ENCODE measurements at places on chromosomes 3 and 15. TPM values are rescaled to one million over a fixed set of nuclear protein-coding genes. Genes with fewer than 3 reads are reported as not detected.

The NUP210 gene
- 12.1 TPM for total RNA-seq

DNA sequence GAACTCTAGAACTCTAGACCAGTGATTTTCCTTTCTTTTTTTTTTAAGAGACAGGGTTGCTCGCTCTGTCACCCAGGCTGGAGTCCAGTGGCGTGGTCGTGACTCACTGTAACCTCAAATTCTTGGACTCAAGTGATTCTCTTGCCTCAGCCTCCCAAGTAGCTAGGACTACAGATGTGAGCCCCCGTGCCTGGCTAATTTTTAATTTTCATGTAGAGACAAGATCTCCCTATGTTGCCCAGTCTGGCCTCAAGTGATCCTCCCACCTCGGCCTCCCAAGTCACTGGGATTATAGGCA lies 359.6 kb downstream of the SHQ1 start:
- DNase-seq = no peak

GRCh38 chr3:196645897-196646665 lies 6.6 kb downstream of the NRROS start:
- no peak for DNase-seq

DNA sequence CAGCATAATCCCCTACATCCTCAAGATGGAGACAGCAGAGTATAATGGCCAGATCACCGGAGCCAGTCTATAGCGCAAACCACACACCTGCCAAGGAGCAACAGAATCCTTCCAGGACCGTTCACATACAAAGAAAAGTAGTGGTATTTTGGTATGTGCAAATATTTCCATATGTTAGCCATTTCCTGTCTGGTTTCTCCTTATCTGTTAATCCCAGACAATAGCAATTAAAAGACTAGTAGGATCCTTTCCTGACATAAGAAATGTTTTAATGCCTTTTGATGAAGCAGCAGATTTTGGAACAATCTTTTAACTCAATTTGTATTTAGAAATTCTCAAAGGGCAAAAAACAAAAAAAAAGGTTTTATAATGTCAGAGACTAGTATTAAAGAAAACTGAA lies 22.2 kb downstream of the MRPS25 start:
- no peak for DNase-seq

The LRTM1 gene
- total RNA-seq = not detected

DNA sequence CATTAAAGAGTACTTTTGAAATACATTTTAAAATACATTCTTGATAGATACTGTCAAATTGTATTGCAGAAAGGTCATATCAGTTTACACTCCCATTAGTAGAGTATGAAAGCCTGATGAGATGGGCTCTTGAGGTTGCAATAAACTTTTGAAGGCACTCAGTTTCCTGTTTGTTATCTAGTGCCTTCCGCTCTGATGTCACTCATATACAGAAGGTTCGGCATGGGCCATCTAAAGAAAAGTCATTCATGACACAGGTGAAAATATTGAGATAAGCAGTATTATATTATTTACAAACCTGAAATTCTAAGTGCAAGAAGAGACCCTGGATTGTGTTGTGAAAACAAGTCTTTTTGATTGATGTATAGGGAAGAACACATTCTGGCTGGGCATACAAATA lies 36.5 kb upstream of the DENND4A start:
- DNase-seq = no peak

GRCh38 chr3:136070953-136071949 lies 105.7 kb downstream of the PPP2R3A start:
- DNase-seq = peak; percentile 12

The PSTPIP1 gene
- total RNA-seq = 16.3 TPM

The ANKDD1A gene
- 3.5 TPM for total RNA-seq

- no peak for DNase-seq
Observed at GRCh38 chr3:10320320-10320677, 613 bp downstream of the SEC13 start.

The PLA2G4D gene
- not detected for total RNA-seq

GRCh38 chr15:40927495-40927872 lies 1.7 kb upstream of the DLL4 start:
- DNase-seq = no peak

- no peak for DNase-seq
Observed at GRCh38 chr3:27606537-27606936, 115.6 kb downstream of the EOMES start.

DNA sequence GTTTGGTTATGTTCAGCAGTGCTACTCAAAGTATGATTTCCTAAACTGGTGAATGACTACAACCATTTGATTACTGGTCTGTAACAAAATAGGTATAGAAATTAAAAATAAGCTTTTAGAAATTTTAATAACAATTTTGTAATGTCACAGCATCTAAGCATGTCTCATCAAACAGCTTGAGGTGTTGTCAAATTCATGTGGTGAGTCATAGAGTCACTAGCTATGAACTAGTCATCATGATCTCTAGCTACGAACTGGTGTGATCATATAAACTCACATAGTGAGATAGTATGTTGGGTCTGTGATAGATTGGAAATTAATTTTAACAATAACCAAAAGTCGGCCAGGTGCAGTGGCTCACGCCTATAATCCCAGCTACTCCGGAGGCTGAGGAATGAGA lies 213.9 kb upstream of the RBMS3 start:
- DNase-seq = no peak

The MYRIP gene
- 6.2 TPM for total RNA-seq

DNA sequence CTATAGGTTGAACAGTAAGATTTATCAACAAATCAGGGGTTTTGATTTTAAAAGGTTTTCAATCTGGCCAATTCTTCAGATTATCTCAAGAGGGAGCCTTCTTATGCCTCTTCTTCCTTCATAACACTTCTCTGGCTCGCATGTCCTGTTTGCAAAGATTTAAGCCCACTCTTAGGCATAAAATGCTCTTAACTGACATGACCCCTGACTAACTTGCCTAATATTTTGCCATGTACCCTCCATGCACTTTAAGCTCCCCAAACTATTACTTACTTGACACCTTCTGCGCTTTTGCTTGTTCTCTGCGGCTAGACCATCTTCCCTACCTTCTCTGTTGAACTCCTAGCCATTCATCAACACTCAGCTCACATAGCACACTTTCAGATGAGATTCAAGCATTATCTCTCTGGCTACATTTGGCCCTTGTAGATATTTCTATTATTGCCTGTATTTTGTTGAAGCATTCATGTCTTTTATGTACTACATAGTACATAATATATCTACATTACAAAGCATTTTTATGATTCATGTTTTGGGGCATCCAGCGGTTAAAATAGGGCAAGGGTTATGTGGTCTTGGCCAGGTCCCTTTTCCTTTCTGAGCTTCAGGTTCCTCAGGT lies 1.0 kb upstream of the ARIH1 start:
- no peak for DNase-seq

- peak; percentile 42 for DNase-seq
Observed at GRCh38 chr15:78638658-78639314, 2.2 kb downstream of the CHRNB4 start.

The TIMP4 gene
- total RNA-seq = 3.7 TPM

DNA sequence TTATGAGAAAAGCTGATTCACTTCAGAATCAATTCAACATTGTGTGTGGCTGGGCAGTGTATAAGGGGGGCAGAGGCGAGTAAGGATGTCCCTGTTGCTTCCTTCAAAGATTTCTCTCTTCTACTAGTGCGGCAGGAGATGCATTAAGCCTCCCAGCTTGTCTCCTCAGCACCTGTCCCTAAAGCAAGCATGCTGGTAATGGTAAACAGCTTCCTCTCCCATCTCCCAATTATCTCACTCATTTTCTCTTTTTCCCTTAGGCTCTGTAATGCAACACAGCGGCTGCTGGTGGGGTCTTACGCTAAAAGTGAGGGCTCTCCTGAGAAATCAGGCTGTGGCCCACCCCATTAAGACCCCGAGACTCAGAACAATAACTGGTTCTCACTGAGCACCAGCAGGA lies 306.4 kb upstream of the ROPN1 start:
- no peak for DNase-seq

The HTR3E gene
- total RNA-seq = not detected

The BFSP2 gene
- total RNA-seq = not detected

The HYKK gene
- 5.9 TPM for total RNA-seq

GRCh38 chr15:70967646-70968045 lies 75.0 kb downstream of the LRRC49 start:
- DNase-seq = no peak

The TMEM266 gene
- 0.26 TPM for total RNA-seq

The TM6SF1 gene
- 7.2 TPM for total RNA-seq

GRCh38 chr3:8154617-8155016 lies 347.0 kb upstream of the LMCD1 start:
- DNase-seq = no peak

The ADAMTS7 gene
- total RNA-seq = 13.8 TPM

DNA sequence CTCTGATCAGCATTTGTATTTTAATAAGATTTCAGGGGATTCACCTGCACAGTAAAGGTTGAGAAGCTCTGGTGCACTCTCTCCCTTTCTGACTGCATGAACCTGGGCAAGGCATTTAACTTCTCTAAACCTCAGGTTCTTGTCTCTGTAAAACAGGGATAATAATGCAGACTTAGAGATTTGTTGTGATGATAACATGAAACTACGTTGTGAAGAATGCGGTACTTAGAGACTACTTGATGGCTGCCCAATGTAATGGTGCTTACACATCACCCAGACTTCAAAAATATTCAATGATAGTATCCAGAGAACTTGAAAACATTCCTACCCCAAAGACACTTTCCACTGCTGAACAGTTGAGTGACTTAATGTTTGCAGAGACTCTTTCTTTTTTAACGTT lies 19.8 kb upstream of the TNFSF10 start:
- DNase-seq = no peak

DNA sequence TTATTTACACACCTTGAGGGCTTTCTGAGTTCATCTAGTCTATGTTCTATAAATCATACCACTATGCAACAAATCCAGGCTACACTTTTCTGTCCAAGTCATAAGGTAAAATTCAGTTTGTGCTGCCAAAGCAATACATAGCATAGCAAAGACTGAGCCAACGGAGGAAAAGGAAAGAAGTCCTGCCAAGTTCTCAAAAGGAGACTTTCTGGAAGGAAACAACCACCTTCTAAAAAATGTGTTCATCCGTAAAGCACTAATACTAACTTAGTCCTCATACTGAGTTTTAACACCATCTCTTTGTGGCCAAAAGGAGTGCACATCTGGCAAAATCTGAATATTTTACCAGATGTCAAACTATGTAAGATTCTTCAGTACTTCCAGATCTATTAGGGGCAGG lies 620.2 kb downstream of the RBMS3 start:
- no peak for DNase-seq

DNA sequence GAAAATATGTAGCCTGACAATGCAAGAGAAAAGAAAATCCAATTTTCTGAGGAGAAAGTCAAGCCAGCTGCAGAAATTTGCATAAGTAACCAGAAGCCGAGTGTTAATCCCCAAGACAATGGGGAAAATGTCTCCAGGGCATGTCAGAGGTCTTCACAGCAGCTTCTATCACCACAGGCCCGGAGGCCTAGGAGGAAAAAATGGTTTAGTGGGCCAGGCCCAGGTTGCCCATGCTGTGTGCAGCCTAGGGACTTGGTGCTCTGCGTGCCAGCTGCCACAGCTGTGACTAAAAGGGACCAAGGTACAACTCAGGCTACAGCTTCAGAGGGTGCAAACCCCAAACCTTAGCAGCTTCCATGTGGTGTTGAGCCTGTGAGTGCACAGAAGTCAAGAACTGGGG lies 201.2 kb upstream of the SOX2 start:
- DNase-seq = no peak

The AHSG gene
- 2.2 TPM for total RNA-seq

DNA sequence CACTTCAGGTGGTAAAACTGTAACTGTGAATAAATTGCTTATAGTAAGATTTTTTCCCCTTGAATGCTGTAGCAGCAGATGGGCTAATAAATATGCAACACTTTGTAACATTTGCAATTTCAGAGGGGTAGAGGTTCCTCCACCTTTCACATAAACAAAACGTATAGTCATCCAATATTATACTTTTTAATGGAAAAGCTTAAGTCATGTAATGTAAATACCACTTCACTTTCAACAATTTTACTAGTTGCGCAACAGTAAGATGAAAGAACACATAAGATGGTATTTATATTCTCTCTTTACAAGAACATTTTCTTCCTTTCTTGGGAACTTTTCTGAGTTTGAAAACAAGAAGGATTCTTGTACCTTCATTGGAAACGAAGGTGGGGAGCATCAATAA lies 56.6 kb upstream of the FAM3D start:
- DNase-seq = no peak

DNA sequence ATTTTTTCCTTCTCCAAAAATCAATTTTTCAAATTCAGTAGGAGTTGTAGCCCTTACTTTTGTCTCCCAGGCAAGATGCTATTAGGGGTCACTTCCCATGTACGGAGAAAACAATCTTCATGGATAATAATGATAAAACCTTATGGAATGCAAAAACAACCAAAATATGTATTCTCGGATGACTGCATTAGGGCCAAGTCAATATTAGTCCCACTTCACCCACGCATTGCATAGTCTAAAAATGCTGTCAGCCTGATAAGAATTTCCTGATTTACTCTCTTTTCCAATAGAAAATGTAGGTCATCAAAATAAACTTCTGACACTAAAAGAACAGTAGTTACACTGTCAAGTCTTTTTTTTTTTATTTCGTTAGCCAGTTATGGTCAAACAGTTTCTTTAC lies 2.7 kb downstream of the VGLL3 start:
- no peak for DNase-seq

- no peak for DNase-seq
Observed at GRCh38 chr3:45008117-45008516, 18.0 kb upstream of the CLEC3B start.

DNA sequence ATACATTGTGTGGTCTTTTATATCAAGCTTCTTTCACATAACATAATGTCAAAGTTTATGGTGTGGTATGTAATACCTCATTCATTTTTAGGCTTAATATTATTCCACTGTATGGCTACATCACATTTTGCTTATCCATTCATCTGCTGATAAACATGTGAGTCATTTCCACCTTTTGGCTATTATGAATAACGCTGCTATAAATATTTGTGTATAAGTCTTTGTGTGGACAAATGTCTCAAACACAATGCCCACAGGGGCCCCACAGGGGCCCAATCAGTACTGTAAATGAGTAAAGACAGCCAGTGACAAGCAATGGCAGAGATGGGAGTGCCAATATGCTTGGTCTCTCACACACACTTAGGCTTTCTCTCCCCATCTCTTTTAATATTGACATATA lies 54.2 kb downstream of the PIK3R4 start:
- no peak for DNase-seq

The GOLGA8J gene
- total RNA-seq = not detected

The CTSH gene
- 465 TPM for total RNA-seq

DNA sequence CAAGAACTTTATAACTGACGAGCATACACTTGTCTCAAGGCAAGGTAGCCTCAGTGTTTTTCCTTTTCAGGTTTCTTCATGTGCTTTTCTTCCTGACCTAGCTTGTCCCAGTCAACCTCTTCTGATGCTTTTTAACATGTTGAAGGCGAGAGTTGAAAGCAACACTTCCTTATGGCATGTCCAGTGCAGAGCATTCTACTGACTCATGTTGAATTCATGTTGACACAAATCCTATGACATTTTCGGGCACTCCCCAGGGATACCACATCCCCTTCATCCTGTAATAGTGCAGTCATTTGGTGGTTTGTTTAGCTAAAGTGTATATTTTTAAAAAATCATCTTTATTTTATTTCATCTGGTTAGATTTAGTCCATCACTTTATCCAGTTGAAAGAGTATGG lies 75.9 kb upstream of the CBLB start:
- DNase-seq = no peak
